ENCODE measurements at places on chromosomes 3 and 15.

DNA sequence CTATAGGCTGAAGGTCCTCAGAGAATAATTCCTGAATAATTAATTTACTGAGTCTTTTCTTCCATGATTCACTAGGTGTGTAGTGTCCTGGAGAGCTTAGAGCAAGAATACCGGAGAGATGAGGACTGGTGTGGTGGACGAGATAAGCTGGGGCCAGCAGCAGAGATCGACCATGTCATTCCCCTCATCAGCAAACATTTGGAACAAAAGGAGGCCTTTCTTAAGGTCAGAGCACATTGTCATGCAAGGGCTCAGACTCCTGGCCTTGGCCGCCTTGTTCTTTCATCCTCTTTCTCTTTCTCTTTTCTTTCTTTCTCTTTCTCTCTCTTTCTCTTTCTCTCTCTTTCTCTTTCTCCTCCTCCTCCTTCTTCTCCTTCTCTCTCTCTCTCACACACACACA, 291.4 kb upstream of the UMPS start:
- no peak for DNase-seq

DNA sequence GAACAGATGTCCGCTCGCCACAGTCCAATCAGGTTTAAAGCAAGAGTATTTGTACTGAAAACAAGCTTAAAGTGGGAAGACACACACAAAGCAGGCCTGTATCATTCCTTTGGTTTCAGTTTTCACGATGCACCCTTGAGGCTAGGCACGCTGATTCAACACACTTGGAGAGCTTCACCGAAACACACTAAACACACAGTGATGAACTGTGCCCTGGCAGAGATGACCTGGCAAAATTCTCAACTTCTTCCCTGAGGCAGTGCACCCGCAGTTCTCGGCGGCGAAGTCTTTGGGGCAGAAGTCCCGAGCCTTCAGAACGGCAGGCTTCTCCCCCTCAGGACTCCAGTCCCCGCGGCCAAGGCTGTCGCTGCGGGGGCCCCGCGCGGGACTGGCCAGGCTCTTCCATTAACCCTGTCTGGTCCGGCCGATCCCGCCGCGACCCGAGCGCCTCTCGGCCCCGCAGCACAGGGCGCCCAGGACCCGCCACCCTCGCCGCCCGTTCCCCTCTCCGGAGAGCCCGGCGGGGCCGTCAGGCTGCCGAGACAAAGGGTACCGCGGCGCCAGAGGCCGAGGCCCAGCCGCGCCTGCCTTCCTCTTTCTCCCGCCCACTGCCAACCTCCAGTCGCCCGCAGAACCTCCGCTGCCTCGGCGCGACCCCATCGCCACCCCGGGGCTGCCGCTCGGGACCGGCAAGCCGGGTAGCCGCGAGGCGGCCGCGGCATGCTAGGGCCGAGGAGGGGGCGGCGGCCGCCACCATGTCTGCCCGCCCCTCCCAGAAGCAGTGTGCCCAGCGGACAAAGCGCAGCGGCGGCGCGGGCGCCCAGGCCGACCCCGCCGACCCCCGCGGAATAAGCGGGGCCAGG, 792 bp downstream of the GABPB1 start:
- DNase-seq: peak; percentile 26

- no peak for DNase-seq
Observed at GRCh38 chr3:85182975-85183752, 224.4 kb downstream of the CADM2 start.

- no peak for DNase-seq
Observed at GRCh38 chr3:71271596-71271995, 311.9 kb downstream of the FOXP1 start.

DNA sequence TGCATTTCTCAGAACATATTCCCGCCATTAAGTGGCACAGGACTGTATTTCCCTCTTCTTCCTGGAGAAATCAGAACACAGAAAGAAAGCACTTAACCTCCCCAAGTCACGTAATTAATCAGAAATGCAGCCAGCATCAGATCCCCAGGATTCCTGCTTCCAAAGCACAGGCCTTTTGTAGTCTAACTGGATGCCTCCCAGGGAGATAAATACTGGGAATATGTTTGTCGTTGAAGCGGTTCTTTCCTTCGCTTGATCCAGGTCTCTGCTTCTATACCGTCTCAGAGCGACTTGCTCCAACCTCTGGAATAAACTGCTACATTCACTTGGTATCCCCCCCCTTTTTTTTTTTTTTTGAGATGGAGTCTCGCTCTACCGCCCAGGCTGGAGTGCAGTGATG, 198.6 kb downstream of the KBTBD8 start:
- no peak for DNase-seq

GRCh38 chr3:184299488-184300377, 692 bp downstream of the PSMD2 start:
- no peak for DNase-seq

GRCh38 chr3:47867451-47868044, 64.6 kb downstream of the DHX30 start:
- no peak for DNase-seq

- DNase-seq: no peak
Observed at GRCh38 chr3:185680231-185680630, 94.1 kb downstream of the SENP2 start.

GRCh38 chr3:153921826-153922225, 199.4 kb upstream of the ARHGEF26 start:
- DNase-seq: no peak

DNA sequence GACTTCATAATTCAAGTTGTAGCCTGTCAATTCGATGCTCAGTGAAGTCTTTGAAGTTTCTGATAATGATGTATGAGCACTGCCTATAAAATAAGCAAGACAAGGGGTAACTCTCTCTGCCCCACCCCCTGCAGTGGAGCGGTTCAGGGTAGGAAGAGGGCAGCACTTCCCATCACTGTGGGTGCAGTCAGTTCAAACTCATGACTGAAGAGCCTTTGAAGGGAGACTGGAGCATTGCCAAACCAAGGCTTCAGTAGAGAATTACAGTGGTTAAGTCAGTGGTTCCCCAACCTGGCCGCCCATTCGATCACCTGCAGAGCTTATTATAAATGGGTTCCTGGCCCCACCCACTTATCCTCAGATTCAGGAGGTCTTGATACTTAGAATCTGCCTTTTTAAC, 190.6 kb downstream of the SHQ1 start:
- no peak for DNase-seq

DNA sequence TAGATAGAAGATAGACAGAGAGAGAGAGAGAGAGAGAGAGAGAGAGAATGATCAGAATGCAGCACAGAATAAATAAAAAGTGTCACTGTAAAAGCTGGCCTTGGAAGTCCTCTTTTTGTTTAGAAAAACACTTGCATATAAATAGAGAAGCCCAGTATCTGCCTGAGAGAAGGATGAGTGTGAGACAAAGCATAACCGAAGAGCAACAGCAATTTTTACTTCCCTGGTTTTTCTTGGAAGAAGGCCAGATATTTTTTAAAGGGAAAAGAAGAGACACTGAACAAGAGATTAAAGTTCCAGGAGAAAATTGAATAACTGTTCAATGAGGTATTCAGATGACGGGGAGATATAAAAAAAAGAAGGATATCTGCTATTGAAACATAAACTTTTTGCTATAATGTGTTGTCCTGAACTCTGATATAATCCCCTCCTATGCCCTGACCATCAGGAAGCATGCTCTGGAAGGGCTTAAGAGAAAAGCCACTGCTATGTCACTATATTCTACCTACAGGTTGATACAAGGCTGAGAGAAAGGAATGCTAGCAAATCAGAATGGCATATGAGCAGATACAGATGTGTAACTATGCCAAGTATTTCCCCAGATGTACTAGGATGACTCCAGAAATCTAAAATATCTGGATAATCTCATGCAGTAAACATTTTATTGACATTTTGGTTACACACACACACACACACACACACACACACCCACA, 358.9 kb downstream of the RBMS3 start:
- no peak for DNase-seq

DNA sequence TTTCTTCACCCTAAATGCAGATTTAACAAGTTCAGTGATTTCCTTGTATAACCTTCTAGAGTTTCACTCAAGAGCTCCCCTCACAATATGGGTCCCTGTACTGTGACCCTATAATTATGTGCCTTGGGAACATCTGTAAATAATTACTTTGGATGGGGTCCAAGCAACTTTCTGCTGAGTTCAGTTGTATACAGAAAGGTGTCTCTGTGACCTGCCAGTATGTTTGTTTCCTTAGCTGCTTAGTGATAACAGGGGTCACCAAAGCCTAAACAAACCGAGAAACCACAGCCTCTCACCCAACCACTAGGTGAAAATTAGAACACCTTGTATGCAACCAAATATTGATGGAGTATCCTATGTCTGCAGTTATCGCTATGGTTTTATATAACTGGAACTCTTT, 29.8 kb upstream of the SLC25A36 start:
- no peak for DNase-seq

- DNase-seq: no peak
Observed at GRCh38 chr3:58334506-58334884, 1.8 kb downstream of the PXK start.

GRCh38 chr15:89171136-89172072, 50.0 kb downstream of the RLBP1 start:
- no peak for DNase-seq

GRCh38 chr3:51943451-51944391, 1.6 kb downstream of the PARP3 start:
- no peak for DNase-seq

GRCh38 chr15:48987142-48987541, 23.4 kb upstream of the SHC4 start:
- no peak for DNase-seq

DNA sequence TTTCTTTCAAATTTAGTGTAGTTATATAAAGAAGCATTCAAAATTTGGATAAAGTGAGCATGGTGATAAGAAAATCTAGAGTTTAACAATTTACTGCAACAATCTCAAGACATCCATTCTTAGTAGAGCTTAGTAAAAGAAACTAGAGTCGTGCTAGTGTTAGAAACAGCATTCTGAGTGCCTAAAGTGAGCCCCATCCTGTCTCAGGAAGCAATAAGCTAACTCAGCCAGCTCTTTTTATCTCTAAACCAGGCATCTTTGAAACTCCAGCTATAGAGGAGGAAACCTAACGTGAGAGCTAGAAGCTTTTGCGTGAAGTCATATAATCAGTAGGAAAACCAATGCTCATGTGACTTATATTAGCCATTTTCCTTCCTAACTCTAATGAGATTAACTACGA, 1187.1 kb upstream of the EPHA6 start:
- no peak for DNase-seq

- DNase-seq: no peak
Observed at GRCh38 chr3:126306888-126307482, 50.2 kb downstream of the KLF15 start.

GRCh38 chr3:117735481-117736101, 1026.0 kb downstream of the TUSC7 start:
- no peak for DNase-seq

DNA sequence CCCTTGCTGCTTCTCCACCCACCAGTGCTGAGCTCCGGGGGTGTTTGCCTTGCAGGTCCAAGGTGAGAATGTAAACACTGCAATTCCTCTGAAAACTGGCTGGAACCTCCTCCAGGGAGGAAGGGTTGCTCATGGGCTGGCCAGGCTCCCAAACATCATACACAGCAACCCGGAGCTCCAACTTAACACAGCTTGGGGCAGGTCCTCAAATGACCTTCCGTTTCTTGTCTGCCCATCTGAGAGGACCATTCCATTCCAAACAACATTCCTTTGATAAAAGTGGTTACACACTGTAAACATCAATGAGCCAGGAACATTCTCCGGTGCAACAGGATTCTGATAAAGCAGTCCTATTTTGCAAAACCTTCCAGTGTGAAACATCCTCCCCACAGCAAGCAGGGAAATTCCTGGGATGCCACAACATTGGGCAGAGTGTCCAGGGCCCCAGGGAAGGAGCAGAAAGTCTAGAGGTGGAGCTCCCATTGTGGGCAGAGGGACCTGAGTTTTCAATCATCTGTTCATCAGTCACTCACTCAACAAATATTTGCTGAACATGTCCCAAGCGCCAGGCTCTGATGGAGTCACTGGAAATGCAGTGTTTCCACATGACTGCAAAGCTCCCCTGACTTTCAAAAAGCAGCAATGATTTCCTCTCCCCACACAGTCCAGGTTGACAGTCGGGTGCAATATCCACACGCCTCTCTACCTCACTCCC, 7.3 kb upstream of the HEG1 start:
- no peak for DNase-seq

DNA sequence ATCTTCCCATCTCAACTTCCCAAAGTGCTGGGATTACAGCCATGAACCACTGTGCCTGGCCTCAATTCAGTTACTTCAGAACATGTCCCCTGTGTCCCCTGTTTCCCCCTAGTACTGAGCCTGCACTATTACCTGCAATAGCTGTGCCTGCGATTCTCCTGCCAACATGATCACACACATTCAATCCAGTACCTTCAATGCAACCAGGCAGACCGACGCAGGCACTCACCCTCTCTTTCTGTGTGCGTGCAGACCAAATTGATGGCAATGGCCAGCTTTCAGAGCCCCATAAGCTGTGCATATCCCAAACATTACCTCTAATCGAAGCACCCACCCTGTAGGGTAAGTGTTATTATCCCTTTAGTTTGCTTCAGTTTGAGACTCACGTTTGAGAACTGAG, 73.0 kb upstream of the EPHB3 start:
- DNase-seq: no peak

- no peak for DNase-seq
Observed at GRCh38 chr3:179510496-179510895, 52.2 kb upstream of the ACTL6A start.

DNA sequence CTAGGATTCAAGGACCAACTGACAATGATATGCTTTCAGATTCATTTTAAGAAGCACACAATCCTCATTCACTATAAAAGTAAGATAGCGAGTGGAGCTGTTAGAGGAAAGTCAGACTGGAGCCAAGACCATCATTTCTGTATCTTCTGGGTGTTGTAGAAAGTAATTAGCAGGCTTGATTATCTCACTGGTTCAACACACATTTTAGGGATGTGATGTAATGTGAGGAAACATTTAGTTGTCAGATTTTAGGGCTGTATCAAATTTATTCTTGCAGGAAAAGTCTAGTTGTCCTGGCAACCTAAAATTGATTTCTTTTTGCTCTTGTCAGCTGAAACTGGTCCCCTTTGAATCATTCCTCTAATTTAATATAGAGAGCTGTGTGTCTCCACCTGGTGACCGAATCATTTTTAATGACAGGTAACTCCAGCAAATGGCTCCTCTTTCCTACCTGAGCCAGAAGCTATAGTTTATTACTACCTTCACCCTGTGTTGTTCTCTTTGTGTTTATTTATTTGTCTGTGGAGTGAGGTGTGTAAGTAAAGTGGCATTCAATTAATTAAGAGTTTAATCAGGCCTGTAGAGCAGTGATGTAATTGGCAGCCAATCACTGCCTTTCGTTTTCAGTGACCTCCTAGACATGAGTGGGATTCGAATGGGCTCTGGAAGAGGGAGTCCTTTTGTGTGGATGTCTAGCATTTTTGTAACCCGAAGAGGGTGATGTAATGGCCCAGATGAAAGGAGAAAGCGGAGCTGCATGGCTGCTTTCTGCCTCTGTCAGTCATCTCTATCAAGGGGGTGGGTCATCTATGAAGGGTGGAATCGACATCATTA, 125.8 kb downstream of the LPP start:
- no peak for DNase-seq

DNA sequence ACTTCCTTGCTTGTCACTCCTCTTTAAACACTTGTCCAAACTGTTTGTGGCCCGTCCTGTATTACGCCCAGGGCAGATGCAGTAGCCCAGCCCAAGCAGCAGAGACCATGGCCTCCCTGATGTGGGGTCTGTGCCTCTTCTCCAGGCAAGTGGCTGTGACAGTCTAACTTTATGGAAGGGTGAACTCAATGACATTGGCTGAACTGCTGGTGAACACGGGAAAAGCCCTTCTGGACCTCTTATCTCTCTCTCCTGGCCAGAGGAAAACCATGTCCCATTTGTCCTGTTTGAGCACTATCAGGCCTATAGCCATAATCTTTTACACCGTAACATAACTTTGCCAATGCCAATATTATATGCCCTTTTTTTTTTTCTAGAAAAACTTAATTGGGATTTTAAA, 67.6 kb downstream of the SMAD3 start:
- DNase-seq: no peak
